ENCODE measurements at places on chromosomes 16 and 17.

GRCh38 chr16:54928016-54928356 is 2.7 kb upstream of the IRX5 start:
- no peak for DNase-seq
- no peak overlapping the region for H3K27ac ChIP-seq
- H3K4me3 ChIP-seq: peak overlapping the region; percentile 42
- H3K27me3 ChIP-seq: peaks cover 37% of the 10 kb centered on the region
- H3K36me3 ChIP-seq: no peaks in the 10 kb centered on the region

- peaks cover 6% of the 10 kb centered on the region for H3K36me3 ChIP-seq
- no peak overlapping the region for H3K4me3 ChIP-seq
- peaks cover 22% of the 10 kb centered on the region for H3K4me1 ChIP-seq
- DNase-seq: no peak
- no peak overlapping the region for H3K27ac ChIP-seq
These were observed 11.0 kb downstream of the CENPX start for GRCh38 chr17:82011617-82012187.

DNA sequence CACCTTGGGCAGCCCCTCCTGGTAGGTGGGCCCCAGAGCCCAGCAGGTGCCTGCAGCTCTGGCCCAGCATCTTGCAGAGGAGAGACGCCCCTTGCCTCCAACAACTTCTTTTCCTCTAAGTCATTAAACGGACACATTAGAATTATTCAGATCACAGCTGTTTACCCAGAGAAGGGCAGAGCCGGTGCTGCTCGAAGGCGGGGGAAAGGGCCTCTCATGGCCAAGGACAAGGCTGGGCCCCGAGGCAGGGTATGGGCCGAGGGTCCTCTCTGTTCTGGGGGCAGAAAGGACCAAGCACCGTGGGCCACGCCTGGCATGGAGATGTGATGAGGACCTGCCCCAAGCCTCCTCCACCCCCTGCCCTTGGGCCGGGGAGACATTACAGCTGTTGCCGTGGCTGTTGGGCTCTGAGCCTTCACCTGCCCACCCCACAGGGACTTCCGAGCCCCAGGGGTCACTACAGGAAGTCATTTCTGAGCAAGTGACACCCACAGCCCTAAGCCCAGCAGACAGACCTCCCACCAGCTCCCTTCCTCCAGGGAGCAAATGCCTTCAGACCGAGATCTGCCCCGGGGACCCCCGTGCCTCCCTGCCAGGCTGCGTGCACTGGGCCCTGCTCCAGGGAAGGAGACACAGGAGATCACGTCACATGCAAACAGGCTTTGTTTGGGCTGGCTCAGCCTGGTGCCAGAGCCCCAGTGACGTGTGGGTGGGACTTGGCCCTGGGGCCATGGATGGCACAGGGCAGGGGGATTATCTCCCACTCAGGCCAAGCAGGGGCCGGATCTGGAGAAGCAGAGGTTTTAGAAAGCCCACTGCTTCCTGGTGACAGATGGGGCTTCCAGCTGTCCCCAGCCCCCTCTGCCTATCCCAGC is 699 bp upstream of the PVALEF start:
- H3K27me3 ChIP-seq: peaks cover 17% of the 10 kb centered on the region
- H3K4me3 ChIP-seq: no peak overlapping the region
- no peaks in the 10 kb centered on the region for H3K36me3 ChIP-seq
- H3K4me1 ChIP-seq: no peaks in the 10 kb centered on the region
- no peak for DNase-seq
- H3K27ac ChIP-seq: no peak overlapping the region

- no peak overlapping the region for H3K27ac ChIP-seq
- H3K4me3 ChIP-seq: no peak overlapping the region
- H3K36me3 ChIP-seq: no peaks in the 10 kb centered on the region
- DNase-seq: no peak
- no peaks in the 10 kb centered on the region for H3K27me3 ChIP-seq
These were observed 252.4 kb downstream of the GRIN2A start for GRCh38 chr16:9929836-9930235.

- peak overlapping the region; percentile 49 for H3K4me3 ChIP-seq
- peaks cover 8% of the 10 kb centered on the region for H3K4me1 ChIP-seq
- H3K36me3 ChIP-seq: no peaks in the 10 kb centered on the region
- DNase-seq: no peak
- no peaks in the 10 kb centered on the region for H3K27me3 ChIP-seq
These were observed 34.7 kb downstream of the ANKRD40 start for GRCh38 chr17:50672831-50673551.

DNA sequence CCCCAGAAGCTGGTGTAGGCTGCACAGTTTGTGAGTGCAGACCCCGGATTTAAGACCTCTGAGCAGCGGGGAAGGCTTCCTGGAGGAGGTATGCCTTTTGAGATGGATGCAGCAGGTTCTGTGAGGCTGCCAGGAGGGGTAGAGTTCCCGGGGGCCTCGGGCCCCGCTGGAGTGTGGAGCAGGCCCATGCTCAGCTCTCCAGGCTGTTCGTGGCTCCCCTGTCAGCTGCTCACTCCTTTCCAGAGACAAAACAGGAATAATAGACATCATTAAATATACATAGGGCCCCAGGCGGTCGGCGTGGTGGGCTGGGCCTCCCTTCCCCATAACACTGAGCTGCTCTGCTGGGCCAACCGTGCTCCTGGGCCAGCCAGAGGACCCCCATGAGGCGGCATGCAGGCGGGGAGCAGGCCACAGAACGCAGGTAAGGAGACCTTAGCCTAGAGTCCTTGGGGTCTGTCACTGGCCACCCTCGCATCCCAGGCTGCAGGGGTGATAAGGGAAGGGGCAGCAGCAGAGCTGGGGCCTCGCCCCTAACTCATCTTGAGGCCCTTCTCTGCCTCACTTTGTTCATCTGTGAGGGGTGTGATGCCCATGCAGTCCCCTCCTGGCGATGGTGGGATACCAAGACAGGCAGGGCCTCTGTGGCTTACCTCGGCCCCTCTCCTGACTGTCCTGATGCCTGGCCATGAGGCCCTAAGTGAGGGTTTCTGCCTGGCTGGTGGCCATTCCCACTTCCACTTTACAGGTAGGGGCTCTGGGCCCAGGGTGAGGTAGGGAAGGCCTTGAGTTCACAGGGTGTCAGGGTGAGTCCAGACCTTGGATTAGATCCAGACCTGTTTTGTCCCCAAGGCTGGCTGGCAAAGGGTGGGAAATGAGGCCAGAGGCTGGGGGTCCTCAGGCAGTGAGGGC is at the start of gene MYO15A:
Gene MYO15A (plus strand): TSS at position 356 of the 912 bp plus-strand sequence. CDS start 10,045 bp downstream, outside the sequence.
- no peak within 1 kb of the TSS for H3K4me3 ChIP-seq
- H3K27ac ChIP-seq: no peak within 1 kb of the TSS
- no peak for DNase-seq
- H3K27me3 ChIP-seq: no peaks in the 10 kb centered on the region
- peaks cover 36% of the 10 kb centered on the region for H3K36me3 ChIP-seq

- H3K4me3 ChIP-seq: no peak overlapping the region
- no peaks in the 10 kb centered on the region for H3K36me3 ChIP-seq
- H3K4me1 ChIP-seq: no peaks in the 10 kb centered on the region
These were observed 6.5 kb upstream of the CACNA1H start for GRCh38 chr16:1146409-1146808.

GRCh38 chr16:70380919-70381603 is 34.4 kb downstream of the DDX19A start:
- H3K36me3 ChIP-seq: peaks cover 25% of the 10 kb centered on the region
- H3K4me1 ChIP-seq: peaks cover 7% of the 10 kb centered on the region
- peak overlapping the region; percentile 66 for H3K4me3 ChIP-seq

DNA sequence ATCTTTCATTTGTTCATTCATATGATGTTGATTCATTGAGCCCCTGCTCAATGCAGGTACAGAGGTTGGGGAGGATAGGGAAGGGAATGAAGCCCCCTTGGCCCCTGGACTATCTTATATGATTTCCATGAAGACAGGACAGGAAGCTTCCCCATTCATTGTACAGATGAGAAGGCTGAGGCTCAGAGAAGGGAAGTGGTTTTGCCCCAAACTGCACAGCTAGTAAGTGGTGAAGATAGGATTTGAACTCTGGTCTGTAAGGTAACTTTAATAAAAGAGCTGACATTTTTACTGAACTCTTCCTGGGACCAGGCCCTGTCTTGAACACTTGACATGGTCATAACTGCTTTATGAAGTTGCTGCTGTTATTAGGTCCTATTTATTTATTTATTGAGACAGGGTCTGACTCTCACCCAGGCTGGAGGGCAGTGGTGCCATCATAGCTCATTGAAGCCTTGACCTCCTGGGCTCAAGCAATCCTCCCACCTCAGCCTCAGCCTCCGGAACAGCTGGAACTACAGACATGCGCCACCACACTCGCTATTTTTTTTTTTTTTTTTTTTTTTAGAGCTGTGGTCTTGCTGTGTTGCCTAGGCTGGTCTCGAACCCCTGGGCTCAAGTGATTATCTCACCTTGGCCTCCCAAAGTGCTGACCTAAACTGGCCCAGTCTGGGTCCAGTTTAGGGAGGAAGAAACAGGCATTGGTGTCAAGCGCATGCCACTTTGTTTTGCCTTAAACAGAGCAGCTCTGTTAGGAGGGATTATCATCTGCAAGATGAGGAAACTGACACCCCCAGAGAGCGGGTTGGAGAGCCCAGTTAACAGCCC is 5.0 kb downstream of the CTF1 start:
- DNase-seq: no peak
- H3K27me3 ChIP-seq: no peaks in the 10 kb centered on the region
- peak overlapping the region; percentile 84 for H3K27ac ChIP-seq
- H3K4me1 ChIP-seq: no peaks in the 10 kb centered on the region

DNA sequence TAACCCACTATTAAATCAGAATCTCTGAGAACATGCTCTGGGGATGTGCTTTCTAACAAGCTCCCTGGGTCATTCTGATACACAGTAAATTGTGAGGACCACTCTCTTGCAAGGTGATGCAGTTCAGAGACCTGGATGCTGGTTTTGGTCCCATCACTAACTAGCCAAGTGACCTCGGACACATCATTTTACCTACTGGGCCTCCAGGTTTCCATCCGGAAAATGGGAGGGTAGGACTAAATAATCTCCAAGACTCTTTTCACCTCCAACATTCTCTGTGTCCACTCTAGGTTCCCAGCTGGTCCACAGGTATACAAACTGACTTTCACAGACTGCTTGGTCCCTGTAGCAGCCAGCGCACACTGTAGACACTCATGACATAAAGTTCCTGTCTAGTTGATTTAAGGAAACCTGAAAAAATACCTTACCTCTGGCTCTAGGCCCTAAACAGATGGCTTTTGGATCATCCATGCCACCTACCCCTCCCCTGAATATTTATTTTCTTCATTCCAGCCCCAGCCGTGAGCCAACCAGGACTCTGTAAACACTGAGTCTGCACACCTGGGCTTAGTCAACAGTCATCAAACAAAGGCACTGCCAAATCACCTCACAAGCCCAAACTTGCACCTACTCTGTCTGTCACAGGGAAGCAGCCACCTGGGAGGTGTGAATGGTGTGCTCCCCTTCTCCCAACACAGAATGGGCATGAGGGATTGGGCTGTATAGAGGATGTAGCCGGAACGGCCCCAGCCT is 51.3 kb upstream of the MRPS23 start:
- no peak overlapping the region for H3K4me3 ChIP-seq
- H3K36me3 ChIP-seq: no peaks in the 10 kb centered on the region
- DNase-seq: no peak
- peaks cover 46% of the 10 kb centered on the region for H3K4me1 ChIP-seq
- H3K27me3 ChIP-seq: no peaks in the 10 kb centered on the region

DNA sequence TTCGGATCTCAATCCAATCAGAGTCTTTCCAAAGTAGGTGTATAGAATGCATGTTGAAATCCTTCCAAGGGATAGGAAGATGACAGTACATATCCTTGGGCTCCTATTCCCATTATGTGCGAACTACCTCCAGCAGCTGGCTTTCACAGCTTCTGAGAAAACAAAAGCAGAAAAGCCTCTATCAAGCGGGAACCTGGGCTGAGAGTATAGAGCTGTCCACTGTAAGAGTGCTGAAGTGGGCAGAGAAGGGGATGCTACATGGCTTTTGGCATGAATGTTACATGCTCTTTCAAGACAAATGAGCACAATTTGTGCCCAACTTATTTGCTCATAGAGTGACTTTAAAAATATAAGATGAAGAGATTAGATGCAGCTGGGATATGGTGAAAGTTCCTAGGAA is 993.5 kb downstream of the CDH8 start:
- no peak overlapping the region for H3K27ac ChIP-seq
- H3K4me1 ChIP-seq: no peaks in the 10 kb centered on the region
- H3K27me3 ChIP-seq: no peaks in the 10 kb centered on the region
- no peak overlapping the region for H3K4me3 ChIP-seq
- no peak for DNase-seq

- no peak for DNase-seq
- no peaks in the 10 kb centered on the region for H3K4me1 ChIP-seq
- no peak overlapping the region for H3K27ac ChIP-seq
- H3K4me3 ChIP-seq: no peak overlapping the region
- H3K27me3 ChIP-seq: no peaks in the 10 kb centered on the region
- peaks cover 5% of the 10 kb centered on the region for H3K36me3 ChIP-seq
These were observed 15.9 kb upstream of the TRPV3 start for GRCh38 chr17:3573246-3574100.

DNA sequence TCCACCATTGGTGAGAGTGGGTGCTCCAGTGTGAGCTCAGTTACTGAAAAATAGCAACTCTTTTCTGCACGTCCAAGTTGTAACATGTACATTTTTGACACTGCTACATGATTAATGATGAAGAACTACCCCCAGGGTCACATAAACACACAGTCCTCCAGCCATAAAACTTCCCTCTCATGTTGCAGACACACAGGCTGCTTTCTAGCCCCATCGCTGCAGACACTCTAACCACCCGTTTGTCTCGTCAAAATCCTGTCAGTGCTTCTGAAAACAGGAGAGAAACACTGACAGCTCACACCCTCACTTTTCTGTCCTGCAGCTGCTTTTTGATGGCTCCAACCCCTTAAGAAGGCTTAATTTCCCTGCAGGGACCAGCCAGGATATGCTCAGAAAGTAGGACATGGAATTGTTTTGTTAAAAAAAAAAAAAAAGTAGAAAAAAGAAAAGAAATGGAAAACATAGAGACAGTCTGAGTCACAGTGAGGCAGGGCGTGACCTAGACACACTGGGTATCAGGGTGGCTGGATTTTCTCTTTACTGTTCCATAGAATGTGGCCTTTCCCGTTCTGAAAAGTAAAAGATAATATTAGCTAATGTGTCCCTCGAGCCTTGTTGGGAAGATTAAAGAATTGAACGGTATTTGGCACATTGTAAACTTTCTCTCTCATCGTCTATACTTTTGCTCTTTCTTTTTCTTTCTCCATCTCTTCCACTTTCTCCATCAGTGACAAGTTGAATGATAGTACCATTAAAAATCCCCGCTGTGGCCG is 20.7 kb upstream of the CCL5 start:
- no peak overlapping the region for H3K4me3 ChIP-seq
- H3K4me1 ChIP-seq: peaks cover 36% of the 10 kb centered on the region
- no peaks in the 10 kb centered on the region for H3K36me3 ChIP-seq
- peak overlapping the region; percentile 86 for H3K27ac ChIP-seq
- no peaks in the 10 kb centered on the region for H3K27me3 ChIP-seq
- peak; percentile 82 for DNase-seq

DNA sequence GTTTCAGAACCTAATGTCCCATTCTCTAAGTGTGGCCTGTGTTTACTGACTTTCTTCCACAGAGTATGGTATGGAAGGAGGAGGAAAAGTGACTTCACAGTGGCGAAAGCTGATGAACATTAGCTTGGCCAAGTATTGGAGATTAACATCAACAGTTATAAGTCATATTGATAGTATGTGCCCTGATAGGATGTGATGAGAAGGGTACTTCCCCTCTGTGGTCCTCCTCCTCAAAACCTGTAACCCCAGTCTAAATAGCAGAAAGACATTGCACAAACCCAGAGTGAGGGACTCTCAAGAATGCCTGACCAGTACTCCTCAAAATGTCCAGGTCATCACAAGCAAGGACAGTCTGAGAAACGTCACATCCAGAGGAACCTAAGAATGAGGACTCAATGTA is 73.1 kb downstream of the CLEC16A start:
- H3K27me3 ChIP-seq: no peaks in the 10 kb centered on the region
- H3K27ac ChIP-seq: no peak overlapping the region
- no peak for DNase-seq

GRCh38 chr17:49894761-49895160 is 46.9 kb upstream of the TAC4 start:
- no peaks in the 10 kb centered on the region for H3K27me3 ChIP-seq
- peaks cover 33% of the 10 kb centered on the region for H3K4me1 ChIP-seq
- no peak for DNase-seq
- H3K4me3 ChIP-seq: no peak overlapping the region
- H3K36me3 ChIP-seq: no peaks in the 10 kb centered on the region
